A549 (cell line): ENCODE measurements at places on chromosomes 7 and 10. TPM values are rescaled to one million over a fixed set of nuclear protein-coding genes. Genes with fewer than 3 reads are reported as not detected.

GRCh38 chr7:156993925-156994235, 16.6 kb downstream of the MNX1 start:
- DNase-seq, result no peak

DNA sequence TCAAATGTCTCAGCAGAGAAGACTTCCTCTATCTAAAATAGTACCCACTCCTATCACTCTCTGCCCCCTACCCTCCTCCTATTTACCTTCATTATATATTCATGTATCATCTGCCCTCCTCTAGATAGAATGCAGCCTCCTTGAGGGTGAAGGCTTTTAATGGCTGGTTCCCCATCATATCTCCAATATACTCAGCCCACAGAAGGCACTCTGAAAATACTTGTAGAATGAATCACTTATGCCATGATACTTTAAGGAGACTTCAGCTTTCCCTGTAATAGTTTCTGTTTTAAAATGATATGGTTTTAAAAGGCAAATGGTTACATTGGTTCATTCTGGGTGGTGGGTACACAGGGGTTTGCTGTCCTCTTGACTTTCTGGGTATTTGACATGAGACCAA, 25.3 kb downstream of the GFRA1 start:
- DNase-seq, result no peak

- DNase-seq, result no peak
Observed at GRCh38 chr10:21158301-21158700, 261.2 kb upstream of the NEBL start.

- DNase-seq, result no peak
Observed at GRCh38 chr7:101075646-101076045, 9.6 kb upstream of the TRIM56 start.

DNA sequence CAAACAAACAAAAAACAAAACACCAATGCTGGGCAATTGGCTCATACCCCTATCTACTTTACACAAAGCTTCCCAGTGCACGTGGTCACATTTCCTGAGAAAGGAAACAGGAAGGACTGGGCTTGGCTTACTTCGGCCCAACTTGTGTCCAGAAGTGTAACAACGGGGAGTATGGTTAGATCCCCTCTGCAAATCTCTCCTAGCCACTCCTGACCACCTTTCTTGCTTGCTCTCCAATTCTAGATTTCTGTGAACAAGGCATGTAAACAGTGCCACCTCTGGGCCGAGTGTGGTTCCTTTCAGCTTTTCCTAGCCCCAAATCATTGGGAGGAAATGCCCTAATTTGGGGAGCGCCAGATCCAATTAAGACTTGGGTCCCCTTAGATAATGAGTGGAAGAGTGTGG, 21.0 kb upstream of the FRAT2 start:
- DNase-seq, result no peak

DNA sequence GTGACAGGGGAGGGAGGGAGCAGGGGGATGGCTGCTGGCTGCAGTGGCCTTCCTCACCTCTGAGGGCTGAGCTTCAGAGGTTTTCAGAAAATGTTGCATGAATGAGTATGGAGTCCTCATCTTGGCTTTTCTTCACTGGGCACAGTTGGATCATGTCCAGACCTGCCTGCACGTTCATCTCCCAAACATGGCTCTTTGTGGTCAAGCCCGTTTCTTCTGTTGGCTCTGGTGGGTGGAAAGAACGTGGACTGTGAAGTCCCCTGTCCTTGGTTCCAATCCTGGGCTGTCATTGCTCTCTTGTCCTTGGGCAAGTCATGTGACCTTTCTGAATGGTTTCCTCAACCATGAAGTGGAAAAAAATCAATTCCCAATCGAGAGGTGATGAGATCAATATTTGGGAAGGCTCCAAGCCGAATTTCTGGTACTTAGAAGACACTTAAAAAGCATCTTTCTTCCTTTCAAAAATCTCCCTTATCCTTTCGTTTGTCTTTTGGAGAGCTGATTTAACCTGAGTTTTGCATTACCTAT, 34.5 kb downstream of the TSPAN14 start:
- no peak for DNase-seq

DNA sequence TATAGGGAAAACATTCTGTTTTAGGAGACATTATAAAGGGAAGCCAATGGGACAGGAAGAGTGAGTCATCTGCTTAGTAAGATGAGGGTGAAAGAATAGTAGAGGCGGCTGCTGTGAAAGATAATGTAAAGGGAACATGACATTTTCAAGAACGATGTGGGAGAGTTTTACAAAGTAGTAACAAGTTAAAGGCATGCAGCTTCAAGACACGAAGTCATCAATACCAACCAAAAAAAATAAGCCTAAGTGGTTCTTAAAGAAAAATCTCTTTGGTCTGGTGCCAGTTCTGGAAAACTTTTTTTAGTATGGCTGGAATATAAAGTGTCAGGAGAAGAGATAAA, 6.1 kb downstream of the GSTO1 start:
- no peak for DNase-seq

GRCh38 chr7:27235387-27236311, 7.0 kb upstream of the EVX1 start:
- DNase-seq, result peak; percentile 70

DNA sequence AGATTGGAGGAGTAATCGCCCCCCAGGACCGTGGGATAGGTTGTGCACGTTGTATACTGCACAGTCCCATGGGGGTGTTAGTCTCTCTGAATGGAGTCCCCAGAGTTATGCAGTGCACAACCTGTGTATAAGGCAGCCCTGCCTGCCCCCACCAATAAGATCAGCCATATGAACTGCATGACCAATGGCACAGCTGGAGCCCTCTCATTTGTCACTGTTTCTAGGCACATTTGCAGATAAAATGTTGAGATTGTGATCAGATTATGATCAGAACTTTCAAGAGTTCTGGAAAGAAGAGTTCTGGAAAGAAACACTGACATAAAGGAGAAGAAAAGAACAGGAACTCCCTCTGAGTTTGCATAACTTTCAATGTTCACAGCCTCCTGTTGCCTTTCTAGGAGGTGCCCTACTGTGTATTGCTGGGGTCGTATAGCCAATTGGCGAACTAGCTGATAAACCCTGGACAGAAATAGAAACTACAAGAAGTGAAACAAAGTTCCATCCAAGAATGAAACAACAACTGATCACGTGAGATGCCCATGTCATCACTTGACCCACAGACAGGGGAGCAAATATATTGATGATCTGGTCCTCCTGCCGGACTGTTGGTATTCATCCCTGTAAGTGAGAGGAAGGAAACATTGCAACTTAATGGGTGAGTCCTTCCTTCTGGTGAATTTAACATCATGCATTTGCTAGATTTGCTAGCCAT, 49.6 kb upstream of the TOMM7 start:
- DNase-seq, result no peak

DNA sequence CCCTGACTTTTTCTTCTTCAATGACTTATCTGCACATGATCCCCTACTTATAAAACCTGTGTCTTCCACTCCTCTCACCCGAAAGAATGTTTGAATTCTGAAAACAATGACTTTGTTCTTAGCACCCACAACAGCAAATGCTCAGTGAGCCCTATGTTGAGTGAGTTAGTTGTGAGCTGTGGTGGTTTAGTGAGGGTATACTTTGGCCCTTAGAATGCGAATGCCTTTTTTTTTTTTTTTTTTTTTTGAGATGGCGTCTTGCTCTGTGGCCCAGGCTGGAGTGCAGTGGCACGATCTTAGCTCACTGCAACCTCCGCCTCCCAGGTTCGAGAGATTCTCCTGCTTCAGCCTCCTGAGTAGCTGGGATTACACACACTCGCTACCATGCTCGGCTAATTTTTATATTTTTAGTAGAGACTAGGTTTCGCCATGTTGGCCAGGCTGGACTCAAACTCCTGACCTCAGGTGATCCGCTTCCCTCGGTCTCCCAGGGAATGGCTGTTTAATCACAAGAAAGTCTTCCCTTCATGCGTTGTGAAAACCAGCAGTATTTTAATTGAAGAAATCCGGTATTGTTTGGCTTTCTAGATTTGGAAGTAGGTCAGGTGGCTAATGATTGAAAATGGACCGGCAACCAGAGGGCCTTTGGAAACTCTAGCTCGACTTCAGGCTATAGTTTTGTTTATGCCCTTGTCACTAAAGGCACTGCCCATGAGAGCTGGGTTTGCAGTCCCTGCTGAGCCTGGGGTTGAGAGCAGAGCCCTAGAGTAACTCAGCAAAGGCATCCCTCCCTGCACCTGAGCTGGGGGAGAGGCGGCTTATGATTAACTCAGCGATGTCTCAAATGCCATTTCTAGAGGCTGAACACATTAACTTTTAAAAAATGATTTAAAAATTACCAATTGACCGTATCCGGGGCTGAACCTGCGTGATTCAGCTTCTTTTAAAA, 41.3 kb downstream of the CUX1 start:
- DNase-seq, result no peak

DNA sequence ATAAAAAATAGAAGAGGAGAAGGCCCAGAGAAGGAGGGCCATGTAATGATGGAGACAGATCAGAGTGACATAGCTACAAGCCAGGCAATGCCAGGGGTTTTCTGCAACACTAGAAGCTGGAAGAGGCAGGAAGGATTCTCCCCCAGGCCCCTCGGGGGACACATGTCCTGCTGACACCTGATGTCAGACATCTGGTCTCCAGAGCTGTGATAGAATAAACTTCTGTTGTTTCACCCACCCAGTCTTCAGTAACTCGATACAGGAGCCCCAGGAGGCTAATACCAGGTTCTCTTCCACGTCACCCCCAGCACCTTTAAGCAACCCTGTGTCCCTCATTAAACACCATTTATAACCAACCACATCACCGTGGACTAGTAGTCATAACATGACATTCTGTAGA, 94.9 kb downstream of the TMEM130 start:
- no peak for DNase-seq

DNA sequence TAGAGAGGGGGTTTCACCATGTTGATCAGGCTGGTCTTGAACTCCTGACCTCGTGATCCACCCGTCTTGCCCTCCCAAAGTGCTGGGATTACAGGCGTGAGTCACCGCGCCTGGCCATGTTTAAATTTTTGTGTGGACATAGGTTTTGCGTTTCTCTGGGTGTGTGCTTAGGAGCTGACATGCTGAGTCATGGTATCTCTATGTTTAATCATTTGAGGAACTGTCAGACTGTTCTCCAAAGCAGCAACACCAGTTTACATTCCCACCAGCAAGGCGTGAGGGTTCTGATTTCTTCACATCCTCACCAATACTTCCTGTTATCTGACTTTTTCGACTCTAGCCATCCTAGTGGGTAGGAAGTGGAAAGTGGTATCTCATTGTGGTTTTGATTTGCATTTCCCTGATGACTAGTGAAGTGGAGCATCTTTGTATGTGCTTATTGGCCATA, 153.7 kb downstream of the DNAJB6 start:
- peak; percentile 96 for DNase-seq

DNA sequence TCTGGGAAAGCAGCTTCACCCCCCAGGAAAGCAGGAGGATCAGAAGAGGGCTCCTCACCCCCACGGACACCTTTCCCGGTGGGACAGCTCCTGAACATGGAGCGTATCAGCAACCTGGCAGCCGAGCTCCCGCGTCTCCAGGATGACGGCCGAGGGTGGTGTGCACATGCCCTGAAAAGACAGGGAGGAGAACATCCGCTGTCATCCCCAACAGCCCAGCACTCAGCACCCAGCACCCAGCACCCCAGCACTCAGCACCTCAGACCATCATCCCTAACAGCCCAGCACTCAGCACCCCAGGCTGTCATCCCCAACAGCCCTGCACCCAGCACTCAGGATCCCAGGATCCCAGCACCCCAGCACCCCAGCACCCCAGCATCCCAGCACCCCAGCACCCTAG, 3.9 kb upstream of the CFAP46 start:
- no peak for DNase-seq

DNA sequence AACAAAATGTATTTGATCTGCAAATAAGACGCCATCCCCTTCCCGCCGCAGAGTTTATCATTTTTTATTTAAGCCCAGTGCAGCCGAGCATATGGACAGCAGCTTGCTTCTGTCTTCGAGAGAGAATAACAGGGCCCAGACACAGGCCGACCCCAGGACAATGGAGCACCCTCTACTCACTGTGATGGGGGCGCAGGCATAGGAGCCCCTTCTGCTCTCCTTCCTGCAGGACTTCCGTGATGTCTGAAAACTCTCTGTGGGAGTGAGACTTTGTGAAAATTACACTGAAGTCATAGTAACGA, 134.8 kb downstream of the OAT start:
- DNase-seq, result no peak

Gene ETV1
- polyA plus RNA-seq, result 0.73 to 1.3 TPM (median 1.3 TPM) in 3 replicates

Gene FGFBP3
- polyA plus RNA-seq, result 2.6 to 3.2 TPM (median 2.7 TPM) in 3 replicates

Gene SFTPA1
- polyA plus RNA-seq, result not detected in 3 replicates

Gene PTPN20
- 3.9 to 5.8 TPM (median 5.3 TPM) in 3 replicates for polyA plus RNA-seq

Gene TES
- polyA plus RNA-seq, result 43.0 to 46.6 TPM (median 45.9 TPM) in 3 replicates

Gene RAPGEF5
- polyA plus RNA-seq, result 0.03 to 0.09 TPM (median 0.05 TPM) in 3 replicates
